NCI-H2029 (cell line): ENCODE measurements at places on chromosomes 7 and 10.

DNA sequence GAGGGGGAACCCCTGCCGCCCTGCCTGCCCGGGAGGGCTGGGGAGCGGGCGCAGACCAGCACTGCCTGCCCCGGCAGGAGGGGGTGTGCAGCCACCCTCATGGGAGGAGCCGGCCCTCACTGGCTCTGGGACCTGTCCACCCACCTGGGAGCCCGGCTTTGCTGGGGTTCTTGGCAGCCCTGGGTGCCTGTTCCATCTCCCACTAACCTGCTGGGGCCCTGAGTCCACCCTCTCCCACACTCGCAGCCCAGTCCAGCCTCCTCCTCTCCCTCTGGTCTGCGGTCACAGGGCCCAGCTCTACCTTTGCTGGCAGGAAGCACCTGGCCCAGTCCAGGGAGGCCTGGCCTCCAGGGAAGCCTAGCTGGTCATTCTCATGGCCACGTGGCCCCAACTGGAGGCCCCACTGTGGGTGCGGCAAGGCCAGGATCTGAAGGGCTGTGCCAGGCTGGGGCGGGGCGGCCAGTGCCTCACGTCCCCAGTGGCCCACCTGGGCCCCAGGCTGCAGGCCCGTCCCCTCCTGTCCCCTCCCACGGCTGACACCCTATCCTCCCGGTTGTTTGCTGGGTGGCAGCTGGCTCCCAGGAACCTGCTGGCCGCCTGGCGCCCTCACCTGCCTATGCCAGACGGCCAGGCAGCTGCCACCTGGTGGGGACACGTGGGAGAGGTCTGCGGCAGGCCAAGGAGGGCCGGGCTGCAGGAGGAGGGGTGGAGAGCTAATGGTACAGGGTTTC, at the start of gene TMEM184A:
Gene TMEM184A, minus strand, starts transcription at position 393 of the 731 bp plus-strand sequence. CDS start 721 bp downstream, outside the sequence.
- DNase-seq, result peak; percentile 97

DNA sequence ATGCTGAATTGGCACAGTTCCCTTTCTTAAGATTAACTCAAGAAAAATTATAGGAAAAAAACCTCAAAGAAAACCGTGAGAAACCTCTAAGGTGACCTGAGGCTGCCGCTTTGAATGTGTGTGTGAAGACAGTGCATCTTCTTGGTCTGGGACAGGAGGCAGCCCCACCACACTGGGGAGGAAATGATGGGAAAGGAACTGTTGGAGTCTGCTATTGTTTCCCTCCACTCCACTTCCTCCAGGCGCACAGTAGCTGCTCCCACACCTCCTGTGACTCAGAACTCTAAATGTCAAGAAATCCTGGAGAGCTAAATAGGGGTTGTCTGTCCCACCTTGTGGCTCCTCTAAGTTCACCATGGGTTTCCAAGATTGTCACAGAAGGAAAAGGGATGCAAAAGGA, 179.4 kb downstream of the PDE1C start:
- DNase-seq, result no peak

DNA sequence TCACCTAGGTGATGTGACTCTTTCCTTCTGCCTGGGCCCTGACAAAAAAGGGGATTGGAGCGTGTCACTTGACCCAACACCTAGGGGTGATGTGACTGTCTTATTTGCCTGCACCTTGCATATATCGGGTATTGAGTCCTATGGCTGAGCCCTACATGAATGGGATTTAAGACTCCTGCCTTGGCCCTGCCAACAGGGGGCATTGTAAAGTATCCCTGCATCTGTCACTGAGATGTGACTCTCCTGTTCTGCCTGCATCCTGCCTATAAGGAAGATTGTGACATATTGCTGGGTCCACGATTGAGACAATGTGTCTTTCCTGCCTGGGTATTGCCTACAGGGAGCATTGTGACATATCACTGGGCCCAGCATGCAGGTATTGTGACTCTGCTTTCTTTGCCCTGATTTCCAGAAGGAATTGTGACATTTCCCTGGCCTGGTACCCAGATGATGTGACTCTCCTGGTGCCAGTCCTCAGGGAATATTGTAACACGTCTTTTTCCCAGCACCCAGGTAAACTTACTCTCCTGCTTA, 14.2 kb upstream of the ZNF107 start:
- DNase-seq, result no peak

- DNase-seq, result no peak
Measured at GRCh38 chr10:19620811-19621210, 195.4 kb upstream of the PLXDC2 start.

DNA sequence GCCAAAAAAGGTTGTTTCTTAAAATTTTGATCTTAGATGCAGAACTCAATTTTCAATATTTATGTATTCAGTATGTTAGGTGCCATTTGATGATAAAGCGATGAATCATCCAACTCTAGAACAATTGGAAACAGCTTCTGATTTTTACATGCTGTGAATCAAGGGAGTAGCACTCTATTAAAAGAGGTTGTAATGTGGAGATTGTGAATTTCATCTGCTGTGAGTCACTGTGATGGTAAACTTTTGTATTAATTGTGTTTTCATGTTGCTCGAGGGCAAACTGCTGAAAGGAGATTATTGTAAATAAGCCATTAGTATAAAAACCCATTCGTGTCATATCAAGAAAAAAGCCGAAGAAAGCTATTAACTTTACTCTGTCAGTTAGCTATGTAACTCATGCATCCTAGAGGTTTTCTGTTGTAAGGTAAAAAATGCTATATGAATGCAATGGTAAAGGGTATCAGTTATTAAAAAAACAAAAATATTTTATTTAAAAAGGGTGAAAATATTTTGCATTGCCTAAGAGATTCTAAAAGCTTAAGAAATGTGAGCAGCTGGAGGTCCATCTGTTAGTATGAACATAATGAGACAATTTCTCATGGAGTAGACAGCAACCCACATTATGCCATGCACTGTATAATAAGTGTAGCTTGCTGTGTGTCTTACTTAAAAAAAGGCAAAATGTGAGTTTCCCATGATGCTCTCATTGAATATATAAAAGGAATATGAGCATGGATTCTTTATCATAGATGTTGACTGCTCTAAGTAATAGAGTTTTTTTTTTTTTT, 511.0 kb upstream of the PCDH15 start:
- no peak for DNase-seq

- DNase-seq, result no peak
Measured at GRCh38 chr10:72243822-72244437, 27.9 kb upstream of the ASCC1 start.

DNA sequence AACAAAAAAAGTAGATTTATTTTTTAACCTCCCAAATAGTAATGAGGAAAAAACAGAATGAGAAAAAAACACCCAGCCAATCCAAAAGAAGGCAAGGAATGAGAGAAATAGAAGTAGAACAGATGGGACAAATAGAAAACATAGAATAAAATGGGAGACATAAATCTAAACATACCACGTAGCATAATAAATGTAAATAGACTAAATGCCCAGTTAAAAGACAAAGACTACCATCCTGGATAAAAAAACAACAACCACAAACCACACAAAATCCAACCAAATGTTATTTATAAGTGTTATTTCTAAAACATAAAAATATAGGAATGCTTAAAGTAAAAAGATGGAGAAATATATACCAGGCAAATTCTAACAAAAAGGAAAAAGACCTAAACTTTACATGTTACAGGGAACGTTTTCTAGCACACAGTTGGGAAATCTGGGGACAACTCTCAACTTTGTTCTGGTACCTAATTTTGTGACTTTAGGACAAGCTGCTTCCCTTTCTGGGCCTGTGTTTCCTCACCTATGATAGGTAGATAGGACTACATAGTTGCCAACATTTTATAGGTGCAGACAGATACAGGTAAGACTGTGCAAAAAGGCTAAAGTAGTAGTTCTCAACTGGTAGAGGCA, 98.4 kb downstream of the SPDYE5 start:
- no peak for DNase-seq

- no peak for DNase-seq
Measured at GRCh38 chr10:24344279-24344678, 135.3 kb downstream of the KIAA1217 start.

- no peak for DNase-seq
Measured at GRCh38 chr10:120735315-120735714, 115.8 kb upstream of the WDR11 start.

- no peak for DNase-seq
Measured at GRCh38 chr7:66088861-66089838, 13.5 kb downstream of the ASL start.

- no peak for DNase-seq
Measured at GRCh38 chr10:33139181-33139646, 181.2 kb upstream of the ITGB1 start.

DNA sequence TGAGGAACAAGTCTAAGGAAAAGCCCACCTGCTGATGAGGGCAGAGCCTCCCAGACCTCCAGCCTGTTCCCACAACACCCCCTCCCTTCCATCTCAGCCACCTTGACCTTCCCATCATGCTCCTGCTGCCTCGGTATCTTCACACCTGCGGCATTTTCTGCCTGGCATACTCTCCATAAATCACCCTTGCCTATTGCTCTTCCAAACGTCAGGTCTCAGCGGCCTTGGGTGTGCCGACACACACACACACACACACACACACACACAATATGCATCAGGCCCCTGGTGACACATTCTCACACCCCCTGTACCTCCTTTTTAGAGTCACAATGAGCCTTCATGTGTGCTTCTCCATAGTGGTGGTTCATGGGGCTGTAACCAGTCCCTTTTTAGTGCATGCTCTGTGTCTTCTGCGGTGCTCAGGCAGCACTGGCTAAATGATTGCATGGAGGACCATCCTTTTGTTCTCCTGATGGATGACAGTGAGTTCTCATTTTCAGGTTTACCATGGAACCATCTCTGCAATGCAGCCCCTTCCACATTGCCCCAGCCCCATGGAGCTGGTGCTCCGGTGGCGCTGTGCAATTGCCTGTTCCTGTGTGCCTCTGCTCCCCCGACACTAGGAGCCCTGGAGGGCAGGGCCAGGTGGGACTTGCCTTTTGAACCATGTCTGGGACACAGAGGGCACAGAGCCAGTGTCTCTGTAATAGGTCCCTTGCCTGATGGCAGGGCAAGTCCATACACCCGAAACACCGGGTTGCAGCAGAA, 4.5 kb downstream of the ADIRF start:
- no peak for DNase-seq

DNA sequence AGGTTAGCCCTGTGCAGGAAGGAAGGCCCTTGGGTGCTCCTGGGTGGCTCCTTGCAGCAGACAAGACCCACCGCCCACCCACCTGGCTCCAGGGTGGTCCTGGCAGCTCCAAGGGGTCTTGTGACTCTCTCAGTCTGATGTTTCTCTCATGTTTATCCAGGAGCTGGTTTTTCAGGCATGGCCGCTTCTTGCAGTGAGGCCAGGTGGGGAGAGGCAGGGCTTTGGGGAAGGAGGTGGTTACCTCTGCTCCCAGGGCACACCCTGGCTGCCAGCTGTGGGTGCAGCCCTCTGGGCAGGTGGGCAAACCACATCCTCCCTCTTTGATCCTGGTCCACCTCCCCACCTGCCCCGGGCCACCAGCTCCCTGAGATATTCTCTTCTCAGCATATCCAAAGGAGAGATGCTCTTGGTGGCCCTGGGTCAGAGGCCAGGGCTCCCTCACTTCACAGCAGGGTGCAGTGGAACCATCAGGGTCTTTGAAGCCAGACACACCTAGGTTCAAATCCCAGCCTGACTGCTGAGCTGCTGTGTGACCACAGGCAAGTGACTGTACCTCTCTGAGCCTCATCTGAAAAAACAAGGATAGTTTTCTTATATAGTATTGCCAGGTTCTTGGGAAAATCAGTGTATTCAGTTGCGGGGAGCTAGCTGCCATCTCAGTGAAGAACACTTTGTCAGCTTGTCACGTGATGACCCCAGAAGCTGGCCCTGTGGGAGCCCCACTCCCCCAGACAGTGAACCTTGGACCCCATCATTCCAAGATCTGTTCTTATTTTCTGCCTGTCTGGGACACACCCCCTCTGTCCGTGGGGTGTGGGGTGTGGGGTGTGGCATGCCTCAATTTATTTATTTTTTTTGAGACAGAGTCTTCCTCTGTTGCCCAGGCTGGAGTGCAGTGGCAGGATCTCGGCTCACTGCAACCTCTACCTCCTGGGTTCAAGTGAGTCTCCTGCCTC, 11.5 kb downstream of the GTF2IRD1 start:
- DNase-seq, result peak; percentile 10

DNA sequence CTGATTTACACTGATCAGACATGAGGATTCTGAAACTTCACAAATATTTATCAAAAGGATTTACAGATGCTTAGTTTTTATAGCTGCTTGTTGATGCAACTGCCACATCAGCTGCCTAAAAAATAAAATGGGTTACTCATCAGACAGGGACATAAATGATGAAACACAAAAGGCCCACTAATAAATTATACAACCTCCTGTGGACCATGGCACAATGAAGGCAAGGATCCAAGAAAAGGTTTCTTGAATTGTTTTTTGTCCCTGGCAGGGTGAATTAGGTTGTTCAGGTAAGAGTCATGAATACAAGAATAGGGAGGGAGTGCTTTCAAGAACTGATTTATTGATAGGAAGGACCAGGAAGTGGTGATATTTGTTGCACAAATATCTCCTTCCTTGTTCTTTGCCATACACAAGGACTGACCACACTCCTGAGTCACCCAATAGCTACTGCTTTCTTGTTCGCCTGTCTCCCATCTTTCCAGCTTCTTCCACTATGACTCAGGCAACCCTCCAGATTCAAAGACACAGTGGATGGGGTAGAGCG, 234.5 kb downstream of the AHR start:
- no peak for DNase-seq

DNA sequence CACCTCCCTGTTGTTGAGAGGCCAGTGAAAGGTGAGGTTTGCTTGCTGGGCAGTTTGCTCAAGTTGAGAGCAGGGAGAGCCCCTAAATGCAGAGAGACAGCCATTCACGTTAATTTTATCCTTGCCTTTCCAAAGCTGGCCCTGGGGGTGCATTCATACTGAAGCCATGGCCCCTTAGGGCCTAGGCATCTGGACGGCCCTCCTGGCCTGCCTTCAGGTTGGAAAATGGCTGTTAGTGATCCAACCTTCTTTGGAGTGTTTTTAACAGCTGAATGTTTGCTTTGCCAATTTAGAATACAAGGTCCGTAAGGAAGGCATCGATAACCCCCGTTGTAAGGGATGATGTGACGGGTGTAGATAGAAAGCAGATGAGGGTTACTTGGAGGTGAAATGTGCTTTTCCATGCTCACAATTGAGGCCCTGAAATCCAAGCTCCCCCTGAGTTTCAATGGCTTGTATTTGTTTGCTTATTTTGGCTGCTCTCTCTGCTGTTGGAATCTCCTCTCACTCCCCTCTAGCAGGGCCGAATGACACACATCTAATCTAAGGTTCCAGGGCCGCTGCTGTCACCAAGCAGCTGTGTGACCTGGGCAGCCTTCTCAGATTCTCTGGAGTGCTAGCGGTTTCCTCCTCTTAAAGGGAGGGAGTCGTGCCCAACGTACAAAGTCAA, 171.6 kb upstream of the MKI67 start:
- DNase-seq, result peak; percentile 36

DNA sequence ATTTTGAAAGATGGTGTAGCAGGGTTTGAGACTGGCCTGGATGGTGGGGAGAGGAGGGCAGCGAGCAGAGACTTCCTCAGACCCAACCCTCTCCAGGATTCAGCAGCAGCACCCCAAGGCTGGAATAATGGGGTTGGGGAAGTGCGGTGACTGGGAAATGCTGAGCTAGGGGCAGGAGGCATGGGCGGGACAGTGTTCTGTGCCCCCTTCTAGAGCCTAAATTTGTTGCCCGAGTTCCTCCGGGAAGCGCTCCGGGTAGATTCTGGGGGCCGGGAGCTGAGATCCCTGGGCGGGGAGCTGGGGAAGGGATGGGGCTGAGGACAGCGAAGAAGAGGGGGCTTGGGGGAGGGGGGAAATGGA, at the start of gene CHAT:
Gene CHAT, plus strand, starts transcription at position 156 of the 360 bp plus-strand sequence. Its CDS starts 153 bp downstream, at position 309.
- no peak for DNase-seq

- no peak for DNase-seq
Measured at GRCh38 chr10:44982496-44982895, 3.9 kb upstream of the DEPP1 start.
